ENCODE measurements at places on chromosomes 7 and 10.

DNA sequence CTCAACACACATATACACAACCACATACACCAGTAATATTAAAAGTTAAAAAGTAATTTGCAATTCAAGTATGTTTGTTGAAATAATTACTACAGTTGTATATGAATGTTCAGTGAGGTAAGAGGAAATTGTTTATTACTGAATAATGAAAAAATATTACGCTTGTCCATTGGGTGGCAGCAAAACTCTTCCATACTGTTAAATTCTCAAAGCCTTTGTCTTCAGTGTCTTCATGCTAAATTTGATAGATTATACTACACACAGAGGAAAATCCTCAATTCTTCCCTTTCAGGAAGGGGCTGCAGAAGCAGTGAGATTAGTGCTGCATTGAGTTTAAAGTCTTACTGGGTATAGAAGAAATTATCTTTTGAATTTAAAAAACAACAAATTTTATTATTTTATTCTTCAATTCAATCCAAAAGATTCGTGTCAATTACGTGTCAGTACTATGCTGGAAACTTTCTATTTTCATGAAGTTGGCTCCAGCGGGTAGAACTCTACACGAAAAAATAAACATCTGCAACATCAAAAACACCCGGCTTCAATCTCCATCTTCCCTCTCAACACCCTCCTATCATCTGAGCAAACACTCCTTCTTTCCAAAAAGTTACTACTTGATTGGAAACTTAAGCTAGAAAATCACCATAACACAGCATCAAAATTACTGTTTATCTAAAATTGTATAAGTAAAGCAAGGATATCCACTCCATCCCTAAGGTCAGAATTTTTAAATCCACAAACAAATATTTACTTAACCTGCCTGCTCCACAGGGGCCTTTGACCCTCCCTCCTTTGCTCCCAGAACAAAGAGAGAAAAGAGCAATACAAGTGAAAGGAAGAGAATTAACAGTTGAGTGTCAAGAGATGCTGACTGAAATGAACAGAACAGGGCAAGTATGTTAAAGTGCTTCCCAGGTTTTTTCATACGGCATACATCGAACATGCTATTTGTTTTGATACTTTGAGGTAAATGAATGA, 37.0 kb upstream of the TES start:
- DNase-seq, result peak; percentile 75

DNA sequence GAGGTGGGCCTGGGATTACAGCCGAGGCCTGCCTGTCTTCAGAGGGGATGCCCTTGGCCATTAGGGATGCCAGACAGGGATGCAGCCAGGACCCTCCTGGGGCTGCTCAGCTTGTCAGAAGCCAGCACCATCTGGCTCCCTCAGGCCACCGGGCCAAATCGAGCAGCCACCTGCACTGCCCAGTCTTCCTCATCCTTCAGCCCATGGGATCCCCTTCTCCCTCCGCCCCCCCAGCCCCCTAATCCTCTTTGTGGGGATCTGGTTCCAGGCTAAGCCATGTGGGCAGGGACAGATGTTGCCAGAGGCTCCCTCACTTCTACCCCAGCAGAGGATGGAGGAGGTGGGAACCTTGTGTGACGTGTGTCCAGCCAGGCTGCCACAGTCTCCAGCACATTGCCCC, 137.4 kb upstream of the PPIF start:
- no peak for DNase-seq

GRCh38 chr10:59372543-59372942, 10.2 kb upstream of the FAM13C start:
- no peak for DNase-seq

DNA sequence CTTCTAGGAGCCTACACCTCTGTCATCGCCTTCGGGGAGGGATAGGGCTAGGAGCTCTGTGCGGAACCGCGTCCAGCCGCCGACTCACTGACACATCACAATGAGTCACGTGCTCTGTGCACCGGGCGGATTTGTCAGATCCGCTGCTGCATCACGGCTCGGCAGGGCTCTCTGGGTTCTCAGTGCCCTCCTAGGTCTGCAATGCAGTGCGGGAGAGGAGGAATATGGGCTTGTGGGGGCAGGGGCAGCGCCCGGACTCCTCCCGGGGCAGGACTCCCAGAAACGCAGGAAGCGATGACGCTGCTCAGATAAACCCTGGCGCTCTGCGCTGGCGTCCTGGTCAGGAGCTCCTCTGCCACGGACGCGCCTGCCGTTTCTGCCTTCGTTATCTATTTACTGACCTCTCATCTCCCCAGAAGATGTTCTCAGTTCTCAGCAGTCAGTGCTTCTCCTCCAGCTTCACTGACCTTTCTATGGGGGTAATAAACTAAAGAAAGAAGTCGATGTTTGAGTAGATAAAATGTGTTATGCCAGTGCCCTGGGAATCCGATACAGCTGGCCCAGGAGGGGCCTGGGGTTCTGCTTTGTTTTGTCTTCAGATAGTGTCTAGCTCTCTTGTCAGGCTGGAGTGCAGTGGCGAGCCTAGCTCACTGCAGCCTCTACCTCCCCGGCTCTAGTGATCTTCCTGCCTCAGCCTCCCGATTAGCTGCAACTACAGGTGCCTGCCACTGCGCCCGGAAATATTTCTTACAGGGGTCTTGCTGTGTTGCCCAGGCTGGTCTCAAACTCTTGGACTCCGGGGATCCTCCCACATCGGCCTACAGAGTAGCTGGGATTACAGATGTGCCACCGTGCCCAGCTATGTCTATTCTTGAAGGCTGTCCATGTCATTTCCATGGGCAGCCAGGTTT, 22.8 kb upstream of the ITGB1 start:
- peak; percentile 93 for DNase-seq

GRCh38 chr10:78559661-78560340, 509.0 kb upstream of the ZMIZ1 start:
- no peak for DNase-seq

All from suppressor macrophage treated with lipopolysaccharide for 4 hours (primary cell).